ENCODE measurements at places on chromosomes 1 and 21.

- no peak for DNase-seq
Observed at GRCh38 chr1:22077728-22078127, 25.2 kb downstream of the CDC42 start.

GRCh38 chr1:56983484-56983883, 17.7 kb upstream of the C8B start:
- no peak for DNase-seq

- no peak for DNase-seq
Observed at GRCh38 chr1:240282061-240282830, 190.6 kb downstream of the FMN2 start.

DNA sequence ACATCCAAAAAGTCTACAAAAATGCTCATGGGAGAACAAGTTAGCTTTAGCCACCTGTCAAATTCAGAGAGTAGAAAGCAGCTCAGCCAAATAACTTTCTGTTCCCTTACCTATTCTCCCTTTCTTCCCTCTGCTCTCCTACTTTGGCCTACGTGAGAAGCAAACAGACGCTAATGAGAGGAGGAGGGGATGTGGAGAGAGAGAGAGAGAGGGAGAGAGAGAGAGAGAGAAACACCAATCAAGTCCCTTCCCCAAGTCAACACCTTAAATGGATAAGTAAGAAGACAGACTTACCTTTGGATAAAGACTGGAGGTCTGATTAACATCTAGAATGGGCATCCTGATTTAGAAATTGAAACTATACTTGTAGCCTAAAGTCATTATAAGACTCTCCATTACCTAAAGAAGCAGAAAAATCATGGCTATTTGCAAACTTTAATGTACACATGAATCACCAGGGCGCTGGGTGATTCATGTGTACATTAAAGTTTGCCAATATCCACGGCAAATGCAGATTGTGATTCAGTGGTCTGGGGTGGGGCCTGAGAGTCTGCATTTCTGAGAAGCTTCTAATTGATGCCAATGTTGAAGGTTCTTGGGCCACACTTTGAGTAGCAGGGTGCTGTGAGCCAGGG, 13.1 kb upstream of the DUSP12 start:
- no peak for DNase-seq

- no peak for DNase-seq
Observed at GRCh38 chr1:97160818-97161217, 439.2 kb downstream of the PTBP2 start.

Data from H4 (cell line).